Osteoblast (primary cell): ENCODE measurements at places on chromosomes 5 and 9. TPM values are rescaled to one million over a fixed set of nuclear protein-coding genes. Genes with fewer than 3 reads are reported as not detected.

Gene SAXO1
- under 0.01 TPM in 2 replicates for total RNA-seq

Gene GARIN3
- total RNA-seq, result not detected in 2 replicates

DNA sequence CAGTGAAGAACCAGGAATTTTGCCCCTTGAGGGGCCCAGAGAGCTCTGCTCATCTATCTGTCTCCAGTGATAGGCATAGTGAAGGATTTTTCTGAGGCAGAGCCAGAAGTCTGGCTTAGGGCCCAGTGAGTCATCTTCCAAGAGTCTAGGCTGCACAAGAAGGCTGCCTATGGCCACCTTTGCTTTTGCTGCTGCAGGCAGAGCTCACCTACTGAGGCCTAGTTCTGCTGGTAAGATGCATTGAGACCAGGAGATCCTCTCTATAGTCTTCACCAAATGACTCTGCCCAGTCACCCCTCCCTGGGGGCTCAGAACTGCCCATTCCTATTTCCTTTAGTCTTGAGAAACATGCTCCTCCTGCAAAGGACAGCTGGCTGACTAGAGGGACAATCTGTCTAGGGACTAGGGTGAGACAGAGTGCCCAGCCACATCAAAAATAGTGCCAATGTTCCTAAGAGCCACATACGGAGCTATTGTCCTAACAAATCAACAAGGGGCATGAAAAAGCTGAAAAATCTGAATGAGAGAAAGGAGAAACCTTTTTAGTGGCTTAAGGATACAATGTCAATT lies 40.3 kb upstream of the CDKN2AIPNL start:
- peak; percentile 93 for DNase-seq

DNA sequence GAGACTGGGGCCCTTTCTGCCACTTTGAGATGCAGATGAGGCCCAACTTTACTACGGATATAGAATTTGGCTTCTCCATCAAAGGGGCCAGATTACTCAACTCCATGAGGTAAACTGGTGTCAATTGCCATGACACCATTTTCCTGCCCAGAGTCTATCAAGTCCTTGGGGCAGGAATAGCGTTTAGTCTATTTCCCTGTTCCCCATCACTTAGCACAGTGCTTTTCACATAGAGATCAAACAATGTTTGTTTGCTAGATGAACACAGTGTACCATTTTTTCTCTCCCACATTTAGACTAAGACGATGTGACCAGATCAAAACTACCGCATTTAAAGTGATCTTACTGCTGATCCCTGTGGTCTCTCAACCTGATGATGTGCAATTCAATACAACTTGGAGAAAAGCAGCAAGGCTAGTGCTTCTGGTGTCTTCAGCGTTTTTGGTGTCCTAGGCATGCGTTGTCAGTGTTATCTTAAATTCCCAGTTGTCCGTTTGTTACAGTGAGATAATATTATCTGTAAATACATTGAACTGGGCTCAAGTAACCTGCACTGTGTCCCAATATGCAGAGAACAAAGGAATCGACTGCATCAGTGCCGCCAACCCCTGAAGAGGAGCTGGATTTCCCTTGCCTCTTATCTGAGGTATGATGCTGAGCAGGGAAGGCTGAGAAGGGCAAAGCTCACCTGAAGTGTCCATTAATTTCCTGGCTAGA lies 446.2 kb downstream of the PLK2 start:
- no peak for DNase-seq

- peak; percentile 84 for DNase-seq
These were observed 91.5 kb upstream of the NFIL3 start for GRCh38 chr9:91515074-91515687.

DNA sequence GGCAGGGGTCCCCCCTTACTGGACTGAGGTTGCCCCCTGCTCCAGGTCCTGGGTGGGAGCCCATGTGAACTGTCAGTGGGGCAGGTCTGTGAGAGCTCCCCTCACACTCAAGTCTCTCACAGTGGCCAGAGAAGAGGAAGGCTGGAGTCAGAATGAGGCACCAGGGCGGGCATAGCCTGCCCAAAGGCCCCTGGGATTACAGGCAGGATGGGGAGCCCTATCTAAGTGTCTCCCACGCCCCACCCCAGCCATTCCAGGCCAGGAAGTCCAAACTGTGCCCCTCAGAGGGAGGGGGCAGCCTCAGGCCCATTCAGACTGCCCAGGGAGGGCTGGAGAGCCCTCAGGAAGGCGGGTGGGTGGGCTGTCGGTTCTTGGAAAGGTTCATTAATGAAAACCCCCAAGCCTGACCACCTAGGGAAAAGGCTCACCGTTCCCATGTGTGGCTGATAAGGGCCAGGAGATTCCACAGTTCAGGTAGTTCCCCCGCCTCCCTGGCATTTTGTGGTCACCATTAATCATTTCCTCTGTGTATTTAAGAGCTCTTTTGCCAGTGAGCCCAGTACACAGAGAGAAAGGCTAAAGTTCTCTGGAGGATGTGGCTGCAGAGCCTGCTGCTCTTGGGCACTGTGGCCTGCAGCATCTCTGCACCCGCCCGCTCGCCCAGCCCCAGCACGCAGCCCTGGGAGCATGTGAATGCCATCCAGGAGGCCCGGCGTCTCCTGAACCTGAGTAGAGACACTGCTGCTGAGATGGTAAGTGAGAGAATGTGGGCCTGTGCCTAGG lies at the start of gene CSF2:
CSF2 (plus strand) TSS at position 559 of the 783 bp plus-strand sequence; CDS start at position 594, 35 bp downstream.
- peak; percentile 92 for DNase-seq
